Activated CD8-positive, alpha-beta memory T cell treated with anti-CD3 and anti-CD28 coated beads for 48 hours (primary cell): ENCODE measurements at places on chromosomes 1 and 21.

DNA sequence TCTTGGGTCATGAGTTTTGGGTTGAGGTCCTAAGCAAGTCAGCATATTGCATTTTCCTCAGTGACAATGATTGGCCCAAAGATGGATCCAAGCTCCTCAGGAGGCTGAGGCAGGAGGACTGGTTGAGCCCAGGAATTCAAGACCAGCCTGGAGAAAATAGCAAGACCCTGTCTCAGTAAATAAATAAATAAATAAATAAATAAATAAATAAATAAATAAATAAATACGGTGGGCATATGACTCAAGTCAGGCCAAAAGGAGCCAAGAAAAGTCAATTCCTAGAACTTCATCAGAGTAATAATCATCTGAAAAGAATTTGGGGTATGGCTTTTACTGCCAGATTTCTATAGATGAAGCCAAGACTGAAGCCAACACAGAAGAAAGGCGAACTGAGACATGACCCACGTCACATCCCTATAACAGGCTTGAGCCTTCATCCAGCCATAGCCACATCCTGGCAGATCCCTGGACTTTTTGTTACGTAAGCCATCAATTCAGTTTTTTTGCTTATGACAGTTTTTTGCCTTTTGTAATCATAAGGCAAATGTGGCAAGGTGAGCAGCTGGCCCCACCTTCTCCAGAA lies 88.5 kb upstream of the NFASC start:
- DNase-seq, result no peak

DNA sequence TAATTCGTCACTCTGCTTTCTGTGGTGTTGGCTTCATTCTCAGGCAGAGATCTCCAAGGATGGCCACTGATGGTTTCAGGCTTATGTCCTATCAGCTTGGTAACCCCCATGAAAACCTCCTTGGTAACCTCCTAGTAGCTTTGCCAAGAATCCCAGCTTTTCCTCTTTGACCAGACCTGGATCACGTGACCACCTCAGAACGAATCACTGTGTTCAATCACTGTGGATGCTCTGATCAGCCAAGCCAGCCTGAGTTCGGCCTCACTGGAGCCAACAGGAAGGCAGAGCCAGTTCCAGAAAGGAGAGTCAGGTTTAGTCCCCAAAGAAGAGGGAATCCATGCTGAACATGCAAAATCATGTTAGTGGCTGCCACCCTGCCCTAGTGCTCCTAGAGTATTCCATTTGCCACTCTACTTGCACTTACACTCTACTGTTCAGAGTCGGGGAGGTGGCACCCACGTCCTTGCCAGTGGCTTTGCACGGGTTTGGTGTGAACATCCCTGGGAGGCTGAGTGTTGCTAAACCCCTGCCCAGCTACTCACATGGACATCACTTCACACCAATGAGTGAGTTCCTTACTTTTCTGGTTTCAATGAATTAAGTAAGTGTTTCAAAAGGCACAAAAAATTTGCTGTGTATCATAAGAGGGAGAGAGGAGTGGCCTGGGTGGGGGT lies 33.5 kb upstream of the SSBP3 start:
- DNase-seq, result no peak

DNA sequence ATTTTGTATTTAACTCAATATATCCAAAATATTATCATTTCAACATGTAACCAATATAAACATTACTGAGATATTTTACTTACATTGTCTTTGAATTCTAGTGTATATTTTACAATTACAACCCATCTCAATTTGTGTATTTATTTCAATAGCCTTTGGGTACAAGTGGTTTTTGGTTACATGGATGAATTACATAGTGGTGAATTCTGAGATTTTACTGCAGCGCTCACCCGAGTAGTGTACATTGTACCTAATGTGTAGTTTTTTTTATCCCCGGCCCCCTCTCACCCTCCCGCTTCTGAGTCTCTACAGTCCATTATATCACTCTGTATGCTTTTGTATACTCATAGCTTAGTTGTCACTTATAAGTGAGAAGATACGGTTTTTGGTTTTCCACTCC lies 117.0 kb upstream of the GALNT2 start:
- DNase-seq, result no peak

DNA sequence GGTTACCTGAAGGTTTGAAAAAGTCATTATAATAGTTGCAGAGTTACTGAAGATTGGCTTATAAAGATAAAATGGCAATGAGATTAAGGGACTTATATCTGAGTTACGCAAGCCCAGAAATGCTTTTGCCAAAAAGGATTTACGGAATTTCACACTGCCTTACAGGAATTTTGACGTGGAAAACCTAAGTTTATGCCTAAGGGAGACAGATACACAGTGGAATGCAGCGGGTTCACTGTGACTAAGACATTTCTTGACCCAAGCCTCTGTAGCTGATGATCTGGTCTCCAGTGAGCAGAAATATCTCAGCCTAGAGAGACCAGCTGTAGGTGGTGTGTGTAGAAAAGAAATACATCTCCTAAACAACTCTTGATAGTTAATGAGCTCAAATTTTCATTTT lies 10.1 kb upstream of the EXO1 start:
- no peak for DNase-seq

DNA sequence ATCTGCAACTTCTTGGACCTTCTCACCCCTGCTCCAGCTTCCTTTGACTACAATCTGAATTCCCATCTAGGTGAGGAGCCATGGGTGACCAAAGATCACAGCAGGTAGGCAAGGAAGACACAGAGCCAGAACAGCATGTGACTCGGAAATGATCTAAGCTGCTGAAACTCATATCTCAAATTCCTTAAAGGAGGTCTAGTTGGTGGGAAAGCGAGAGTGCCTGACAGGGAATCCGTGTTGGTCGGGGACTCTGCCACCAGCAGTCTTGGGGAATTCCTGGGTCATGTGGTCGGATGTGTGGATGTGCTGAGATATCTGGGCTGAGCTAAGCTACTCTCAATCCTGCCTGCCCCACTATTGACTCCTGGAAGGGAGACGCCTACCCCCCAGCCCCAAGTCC lies 3.2 kb upstream of the NUAK2 start:
- no peak for DNase-seq
